ENCODE measurements at places on chromosomes 16 and 17. TPM values are rescaled to one million over a fixed set of nuclear protein-coding genes. Genes with fewer than 3 reads are reported as not detected.

CBFA2T3 gene
- total RNA-seq = not detected

EME1 gene
- total RNA-seq = 4.7 TPM

PLA2G10 gene
- not detected for total RNA-seq

COX4I1 gene
- 356 TPM for total RNA-seq

TMEM220 gene
- total RNA-seq = 4.5 TPM

CD7 gene
- under 0.01 TPM for total RNA-seq

RNF222 gene
- not detected for total RNA-seq

KRT31 gene
- not detected for total RNA-seq

MOSMO gene
- 22.1 TPM for total RNA-seq

TP53TG3 gene
- 0.62 TPM for total RNA-seq

ALDH3A1 gene
- 0.34 TPM for total RNA-seq

SSTR5 gene
- total RNA-seq = not detected

CACNG3 gene
- total RNA-seq = not detected

CCL14 gene
- total RNA-seq = not detected

ZNF174 gene
- total RNA-seq = 11.7 TPM

FBXW10 gene
- total RNA-seq = 0.36 TPM

KRTAP2-2 gene
- total RNA-seq = not detected

RND2 gene
- total RNA-seq = 0.33 TPM

SLFN14 gene
- not detected for total RNA-seq

KCNJ18 gene
- total RNA-seq = not detected

DNAH3 gene
- total RNA-seq = not detected

TMEM238L gene
- total RNA-seq = not detected

VKORC1 gene
- total RNA-seq = 77.1 TPM

NGFR gene
- 13.3 TPM for total RNA-seq

NPIPA5 gene
- total RNA-seq = 2.2 TPM

STH gene
- total RNA-seq = not detected

TPSB2 gene
- not detected for total RNA-seq

FOXN1 gene
- not detected for total RNA-seq

CD300E gene
- total RNA-seq = not detected

SHCBP1 gene
- total RNA-seq = 12.7 TPM

PPM1E gene
- total RNA-seq = 1.1 TPM

GP1BA gene
- not detected for total RNA-seq

CCL18 gene
- 3.0 TPM for total RNA-seq

TEKT1 gene
- total RNA-seq = not detected

ABCC11 gene
- total RNA-seq = 0.31 TPM
